ENCODE measurements at places on chromosomes 1 and 21. TPM values are rescaled to one million over a fixed set of nuclear protein-coding genes. Genes with fewer than 3 reads are reported as not detected.

DNA sequence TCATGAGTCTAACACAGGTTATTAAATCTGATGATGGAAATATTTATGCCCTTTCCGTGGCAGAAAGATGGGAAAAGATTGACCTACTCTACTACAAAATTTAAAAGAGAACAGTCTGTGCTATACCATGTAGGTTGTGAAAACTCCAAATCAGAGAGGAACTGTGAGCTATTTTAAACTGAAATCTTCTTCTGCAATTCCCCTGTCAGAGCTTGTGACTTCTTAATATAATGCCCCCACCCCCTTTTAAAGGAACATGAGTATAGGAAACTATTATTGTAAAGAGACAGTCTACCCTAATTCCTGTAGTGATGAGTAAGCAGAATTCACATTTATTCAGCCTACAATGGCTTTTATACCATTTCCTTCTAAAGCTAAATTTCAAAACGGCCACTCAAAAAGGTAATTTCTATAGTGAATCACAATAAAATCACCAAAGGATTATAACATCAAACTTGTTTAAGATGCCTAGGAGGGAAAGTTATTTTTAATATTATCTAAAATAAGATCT, 11.7 kb downstream of the DSCAM start:
- no peak overlapping the region for H3K4me3 ChIP-seq
- no peak overlapping the region for H3K27ac ChIP-seq
- H3K4me1 ChIP-seq = no peaks in the 10 kb centered on the region
- no peaks in the 10 kb centered on the region for H3K36me3 ChIP-seq

DNA sequence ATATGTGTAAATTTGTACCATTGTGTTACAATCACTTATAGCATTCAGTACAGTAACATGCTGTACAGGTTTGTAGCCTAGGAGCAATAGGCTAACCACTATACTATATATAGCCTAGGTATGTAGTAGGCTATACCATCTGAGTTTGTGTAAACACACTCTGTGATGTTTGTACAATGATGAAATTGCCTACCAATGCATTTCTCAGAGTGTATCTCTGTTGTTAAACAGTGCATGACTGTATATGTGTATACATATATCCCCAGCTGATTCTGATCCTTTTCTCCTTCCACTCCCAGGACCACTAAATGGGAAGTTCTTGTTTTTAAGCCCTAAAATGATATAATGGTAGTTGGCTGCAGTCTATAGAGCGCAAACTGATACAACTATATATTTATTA, 7.8 kb downstream of the GNPAT start:
- H3K4me3 ChIP-seq = no peak overlapping the region
- peaks cover 14% of the 10 kb centered on the region for H3K4me1 ChIP-seq
- H3K36me3 ChIP-seq = peaks cover 17% of the 10 kb centered on the region
- no peaks in the 10 kb centered on the region for H3K27me3 ChIP-seq
- H3K27ac ChIP-seq = no peak overlapping the region

- no peaks in the 10 kb centered on the region for H3K4me1 ChIP-seq
- peak; percentile 9 for DNase-seq
- H3K27me3 ChIP-seq = no peaks in the 10 kb centered on the region
- H3K36me3 ChIP-seq = no peaks in the 10 kb centered on the region
- no peak overlapping the region for H3K27ac ChIP-seq
- H3K4me3 ChIP-seq = no peak overlapping the region
Observed at GRCh38 chr21:16468184-16468583, 738.4 kb downstream of the USP25 start.

GRCh38 chr1:89632657-89633247, at the start of gene LRRC8C:
LRRC8C (plus strand) TSS chr1:89633120; CDS start chr1:89686474, 53,354 bp downstream.
- DNase-seq = peak; percentile 59
- no peaks in the 10 kb centered on the region for H3K27me3 ChIP-seq

- no peak for DNase-seq
- H3K27me3 ChIP-seq = peaks cover 21% of the 10 kb centered on the region
- no peaks in the 10 kb centered on the region for H3K4me1 ChIP-seq
Observed at GRCh38 chr1:223041481-223041880, 101.6 kb downstream of the TLR5 start.

DNA sequence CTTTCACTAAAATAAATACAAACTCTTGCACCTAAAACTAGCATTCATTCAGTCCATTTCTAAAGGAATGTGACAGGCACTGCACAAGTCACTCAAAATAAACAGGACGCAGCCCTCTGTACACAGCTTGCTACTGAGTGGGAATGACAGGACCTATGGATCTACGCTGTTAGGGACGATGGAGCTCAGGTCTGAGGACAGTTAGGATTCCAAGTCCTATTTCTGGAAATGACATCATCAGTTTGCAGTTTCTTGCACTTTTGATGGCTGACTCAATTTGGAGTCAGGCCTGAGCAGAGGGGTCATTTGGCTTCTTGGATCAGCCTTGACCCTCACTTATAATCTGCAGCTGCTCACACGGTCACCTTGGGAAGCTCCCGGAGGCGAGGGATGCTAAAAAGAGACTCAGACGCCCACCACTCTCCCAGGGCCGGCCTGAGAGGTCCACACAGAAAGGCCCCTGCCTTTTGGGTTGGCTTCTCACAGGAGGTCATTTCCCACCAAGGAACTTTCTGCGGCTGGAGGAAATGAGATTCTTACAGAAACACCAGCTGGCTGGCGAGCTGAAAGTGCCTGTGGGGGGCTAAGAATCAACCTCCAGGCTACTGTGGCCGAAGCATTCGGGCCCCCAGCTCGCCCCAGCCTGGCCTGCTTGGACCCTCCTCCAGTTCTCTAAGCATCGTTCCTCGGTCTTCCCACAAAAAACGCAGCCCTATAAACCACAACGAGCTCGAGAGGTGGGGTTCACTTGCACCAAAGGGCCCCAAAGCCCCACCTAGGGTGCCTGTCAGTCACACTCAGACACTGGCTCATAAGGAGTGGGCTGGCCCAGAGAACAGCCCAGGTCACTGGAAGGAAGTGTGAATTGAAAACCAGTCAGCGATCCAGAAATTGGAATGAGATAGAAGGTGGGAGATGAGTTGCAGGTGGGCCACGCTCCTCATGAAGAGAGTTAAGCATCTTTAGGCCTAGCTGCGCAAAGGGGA, 8.9 kb upstream of the PDE9A start:
- no peak for DNase-seq
- H3K4me3 ChIP-seq = no peak overlapping the region
- no peaks in the 10 kb centered on the region for H3K36me3 ChIP-seq
- H3K27ac ChIP-seq = no peak overlapping the region
- peaks cover 12% of the 10 kb centered on the region for H3K4me1 ChIP-seq
- H3K27me3 ChIP-seq = peaks cover 29% of the 10 kb centered on the region

DNA sequence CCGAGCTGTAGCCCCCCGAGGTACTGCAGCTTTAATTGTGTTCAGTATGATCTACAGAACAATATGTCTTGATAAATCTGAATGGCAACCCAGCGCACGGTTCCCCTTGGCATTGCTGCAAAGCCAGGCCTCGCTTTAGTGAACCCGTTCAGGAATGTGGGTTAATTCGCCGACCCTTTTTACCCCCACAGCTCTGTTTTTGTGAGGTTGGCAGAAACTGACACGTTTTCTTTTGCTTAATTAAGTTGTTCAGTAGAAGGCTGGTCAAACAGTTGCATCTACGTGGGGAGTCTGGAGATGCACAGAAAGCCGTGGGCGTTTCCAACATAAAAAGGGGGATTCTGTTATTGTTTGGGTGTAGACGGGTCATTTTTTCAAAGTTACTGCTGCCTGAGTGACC, 43.2 kb downstream of the OLIG1 start:
- H3K27me3 ChIP-seq = peaks cover 100% of the 10 kb centered on the region
- no peak for DNase-seq
- no peaks in the 10 kb centered on the region for H3K36me3 ChIP-seq
- H3K4me3 ChIP-seq = no peak overlapping the region
- H3K4me1 ChIP-seq = no peaks in the 10 kb centered on the region
- no peak overlapping the region for H3K27ac ChIP-seq

GRCh38 chr1:161305867-161306519, 3.8 kb downstream of the MPZ start:
- H3K4me3 ChIP-seq = no peak overlapping the region
- no peak overlapping the region for H3K27ac ChIP-seq
- no peak for DNase-seq

DNA sequence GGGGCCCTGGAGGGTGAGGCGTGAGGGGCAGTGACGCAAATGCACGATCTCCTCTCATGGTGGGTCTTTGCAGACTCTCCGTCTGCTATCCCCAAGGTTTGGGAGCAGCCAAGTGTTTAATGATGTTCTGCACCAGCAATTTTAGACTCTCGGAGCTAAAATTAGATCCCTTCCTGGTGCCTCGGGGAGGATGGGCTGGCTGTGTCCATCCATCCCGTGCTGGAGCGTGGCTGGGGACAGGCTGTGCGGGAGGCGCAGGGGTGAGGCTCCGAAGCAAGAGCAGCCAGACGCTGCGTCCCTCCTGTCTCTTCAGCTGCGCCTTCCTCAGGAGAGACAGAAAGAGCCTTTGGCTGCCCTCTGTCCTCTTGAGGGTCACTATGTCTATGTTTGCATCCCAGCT, 387.6 kb downstream of the CAMTA1 start:
- no peak overlapping the region for H3K4me3 ChIP-seq
- peaks cover 36% of the 10 kb centered on the region for H3K27me3 ChIP-seq
- H3K27ac ChIP-seq = no peak overlapping the region
- no peaks in the 10 kb centered on the region for H3K4me1 ChIP-seq
- no peak for DNase-seq

GRCh38 chr1:52037402-52037814, 3.8 kb upstream of the KTI12 start:
- no peaks in the 10 kb centered on the region for H3K27me3 ChIP-seq
- H3K4me3 ChIP-seq = no peak overlapping the region
- no peak overlapping the region for H3K27ac ChIP-seq
- peaks cover 46% of the 10 kb centered on the region for H3K36me3 ChIP-seq
- DNase-seq = peak; percentile 65

- H3K4me1 ChIP-seq = peaks cover 85% of the 10 kb centered on the region
- H3K27me3 ChIP-seq = no peaks in the 10 kb centered on the region
- DNase-seq = peak; percentile 98
- peak overlapping the region; percentile 59 for H3K4me3 ChIP-seq
- peak overlapping the region; percentile 67 for H3K27ac ChIP-seq
- peaks cover 58% of the 10 kb centered on the region for H3K36me3 ChIP-seq
Observed at GRCh38 chr1:154419620-154420571, 14.8 kb downstream of the IL6R start.

The MIGA1 gene
- 19.9 TPM for total RNA-seq

The YOD1 gene
- 19.2 TPM for total RNA-seq
